ENCODE measurements at places on chromosomes 2 and 18.
A peak's percentile ranks its signal among the peaks of the same experiment; 100 is the strongest.

GRCh38 chr18:12993439-12993838, 2.3 kb downstream of the CEP192 start:
- no peak for DNase-seq

DNA sequence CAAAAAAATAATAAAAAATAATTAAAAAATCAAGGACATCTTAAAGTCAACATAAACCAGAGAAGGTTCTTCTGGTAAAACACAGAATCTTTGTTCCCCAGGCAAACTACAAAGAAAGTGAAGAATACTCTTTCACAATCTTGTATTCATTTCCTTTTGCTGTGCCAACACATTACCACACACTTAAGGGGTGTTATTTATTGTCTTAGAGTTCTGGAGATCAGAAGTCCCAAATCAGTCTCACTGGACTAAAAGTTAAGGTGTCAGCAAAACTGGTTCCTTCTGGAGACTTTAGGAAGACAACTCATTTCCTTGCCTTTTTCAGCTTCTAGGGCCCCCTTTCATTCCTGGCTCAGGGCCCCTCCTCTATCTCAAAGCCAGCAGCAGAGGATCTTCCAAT, 12.2 kb upstream of the CAB39 start:
- DNase-seq: no peak

DNA sequence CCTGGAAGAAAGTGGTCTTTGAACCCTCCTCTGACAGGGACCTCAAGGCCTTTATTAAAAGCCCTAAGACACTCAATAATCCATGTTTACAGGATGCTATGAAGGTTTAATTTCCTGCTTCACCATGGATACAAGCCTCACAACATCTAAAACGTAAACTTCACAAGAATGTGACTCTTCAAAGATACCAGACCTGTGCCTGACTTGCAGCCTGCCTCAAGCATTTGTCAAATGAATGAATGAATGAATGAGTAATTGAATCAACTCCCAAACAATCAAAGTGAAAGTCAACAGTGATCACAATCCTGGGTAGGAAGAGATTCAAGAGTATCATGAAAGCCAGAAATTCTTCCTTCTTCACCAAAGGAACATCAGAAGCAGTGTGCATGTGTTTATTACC, 30.4 kb downstream of the KLF7 start:
- no peak for DNase-seq

DNA sequence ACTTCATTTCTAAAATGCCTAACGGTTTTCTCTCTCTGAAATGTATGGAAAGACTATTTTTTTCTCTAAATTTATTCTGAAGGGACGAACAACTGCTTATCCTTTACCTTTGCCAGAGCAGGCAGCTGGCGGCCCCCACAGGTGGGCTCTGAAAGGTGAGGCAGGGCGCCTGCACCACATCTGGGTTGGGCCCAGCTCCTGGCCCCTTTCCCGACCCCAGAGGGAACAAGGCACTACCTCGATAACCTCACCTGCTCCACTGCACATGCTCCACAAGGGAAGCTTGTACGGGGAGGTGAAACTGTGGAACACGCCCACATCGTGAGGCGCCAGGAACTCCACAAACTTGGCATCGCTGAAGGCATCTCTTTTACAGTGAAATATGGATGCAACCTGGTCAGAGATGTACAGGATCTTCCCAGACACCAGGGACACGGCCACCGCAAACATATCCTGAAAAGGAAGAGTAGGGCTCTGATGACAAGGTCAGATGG, 17.3 kb downstream of the PER2 start:
- DNase-seq: peak; percentile 8

GRCh38 chr2:152594022-152594766, 123.1 kb downstream of the PRPF40A start:
- DNase-seq: no peak

GRCh38 chr2:45636008-45636407, 15.5 kb upstream of the PRKCE start:
- no peak for DNase-seq

- DNase-seq: no peak
These were observed 28.2 kb downstream of the RBMS1 start for GRCh38 chr2:160465406-160465805.

- DNase-seq: peak; percentile 57
These were observed 55.3 kb upstream of the HK2 start for GRCh38 chr2:74778381-74779264.

- no peak for DNase-seq
These were observed 175.4 kb upstream of the SIX2 start for GRCh38 chr2:45184606-45185005.

DNA sequence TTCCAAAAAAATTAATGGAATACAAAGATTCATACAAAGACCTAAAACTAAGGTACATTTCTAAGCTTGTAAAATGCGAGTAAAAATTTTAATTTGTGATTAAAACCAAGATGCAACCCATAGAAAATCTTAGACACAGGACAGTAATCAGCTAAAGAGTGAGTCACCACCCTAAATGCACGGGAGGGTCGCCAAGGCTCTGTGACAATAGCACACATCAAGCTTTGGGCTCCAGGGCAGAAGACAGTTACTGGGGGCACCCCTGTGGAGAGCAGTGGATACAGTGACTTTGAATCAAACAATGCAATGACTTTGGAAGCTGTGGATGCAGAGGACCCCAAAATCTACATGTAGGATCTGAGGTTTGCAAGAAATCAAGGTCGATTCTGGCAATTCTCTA, 7.5 kb downstream of the FLACC1 start:
- DNase-seq: no peak

DNA sequence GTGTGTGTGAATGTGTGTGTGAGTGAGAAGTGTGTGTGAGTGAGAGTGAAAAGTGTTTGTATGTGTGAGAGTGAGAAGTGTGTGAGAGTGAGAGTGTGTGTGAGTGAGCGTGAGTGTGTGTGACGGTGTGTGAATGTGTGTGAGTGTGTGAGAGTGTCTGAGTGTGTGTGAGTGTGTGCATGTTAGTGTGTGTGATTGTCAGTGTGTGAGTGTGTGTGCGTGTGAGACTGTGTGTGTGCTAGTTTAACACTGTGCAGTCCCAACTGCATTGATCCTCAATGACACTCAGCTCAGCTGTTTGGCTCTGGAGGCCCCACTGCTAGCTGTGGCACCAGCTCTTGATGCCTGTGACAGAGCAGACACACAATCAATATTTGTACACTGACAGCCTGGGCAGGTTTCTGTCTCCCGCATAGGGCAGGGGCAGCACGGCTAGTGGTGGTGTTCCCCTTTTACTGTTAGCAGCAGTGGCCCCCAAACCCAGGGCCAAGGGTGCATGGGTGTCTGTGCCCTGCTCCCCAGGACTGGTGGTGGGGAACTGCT, 135.0 kb downstream of the INHBB start:
- peak; percentile 36 for DNase-seq

DNA sequence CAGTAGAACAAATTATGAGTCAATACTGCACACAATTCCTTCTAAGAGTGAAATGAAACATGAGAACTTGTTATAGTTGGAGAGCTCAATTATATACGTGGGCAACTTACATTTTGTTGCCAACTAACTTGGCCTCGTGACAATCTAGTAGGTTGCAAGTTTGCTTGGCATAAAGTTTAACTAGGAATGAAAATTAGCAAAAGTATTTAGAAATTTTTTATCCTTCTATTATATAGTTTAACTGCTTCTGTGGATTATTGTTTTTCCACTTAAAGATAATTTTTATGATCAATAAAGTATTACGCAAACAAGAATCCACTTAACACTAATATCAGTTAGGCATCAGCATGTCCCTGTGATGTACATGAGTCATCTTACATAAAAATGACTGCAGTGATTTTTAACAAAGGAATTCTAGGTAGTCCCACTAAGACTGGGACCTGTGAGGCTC, 41.1 kb downstream of the FAM124B start:
- no peak for DNase-seq

- peak; percentile 61 for DNase-seq
These were observed 163.6 kb upstream of the ZNF516 start for GRCh38 chr18:76658627-76659026.

- no peak for DNase-seq
These were observed 40.6 kb upstream of the FN1 start for GRCh38 chr2:215476424-215476823.

All from glutamatergic neuron (in vitro differentiated cells).